Activated CD4-positive, CD25-positive, alpha-beta regulatory T cell (primary cell): ENCODE measurements at places on chromosomes 7 and 10.

DNA sequence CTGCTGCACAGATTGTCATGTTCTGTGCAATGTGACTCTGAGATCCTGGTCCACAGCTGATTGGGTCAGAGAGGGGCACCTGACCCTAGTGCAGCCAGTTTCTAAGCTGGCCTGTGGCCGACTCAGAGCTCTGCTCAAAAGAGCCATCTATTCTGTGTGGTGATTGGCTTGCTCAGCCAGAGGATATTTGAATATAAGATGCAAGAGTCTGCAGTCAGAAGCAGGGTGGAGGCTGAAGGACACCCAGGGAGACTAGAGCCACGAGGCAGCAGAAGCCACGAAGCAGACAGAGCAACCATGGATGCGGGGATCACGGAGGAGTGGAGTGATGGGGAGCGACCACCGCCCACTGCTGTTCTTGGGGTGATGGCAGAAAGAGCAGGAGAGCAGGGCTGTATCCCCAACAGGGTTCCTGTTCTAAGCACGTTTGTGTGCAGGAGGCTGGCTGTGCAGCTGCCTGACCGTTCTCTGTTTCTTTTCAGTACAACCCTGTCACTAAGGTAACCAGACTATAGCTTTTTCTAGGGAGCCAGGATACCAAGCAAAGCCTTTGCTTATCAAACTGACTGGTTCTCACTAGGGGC, 19.5 kb upstream of the RHEB start:
- DNase-seq = no peak

DNA sequence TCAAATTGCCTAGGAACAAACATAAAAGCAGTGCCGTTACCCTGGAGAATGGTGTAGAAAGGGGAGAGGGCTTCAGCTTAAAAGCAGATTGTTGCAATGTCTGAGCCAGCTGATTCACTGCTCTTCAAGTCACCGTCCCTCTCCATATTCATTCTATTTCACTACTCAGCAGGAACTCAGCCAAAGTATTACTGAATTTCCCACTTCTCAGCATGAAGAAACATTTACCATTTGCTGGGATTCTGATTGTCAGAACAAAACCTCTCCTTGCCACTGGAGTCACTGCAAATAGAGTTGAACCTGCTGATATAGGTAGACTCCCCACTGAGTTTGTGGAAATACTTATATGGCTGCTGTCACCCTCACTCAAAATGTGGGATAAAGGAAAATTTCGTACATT, 71.7 kb downstream of the PPP1R17 start:
- no peak for DNase-seq

- no peak for DNase-seq
Observed at GRCh38 chr7:128456255-128456725, 612 bp downstream of the HILPDA start.

- no peak for DNase-seq
Observed at GRCh38 chr10:49740346-49741107, 21.6 kb downstream of the OGDHL start.

GRCh38 chr7:55432939-55433784, 68.0 kb downstream of the LANCL2 start:
- no peak for DNase-seq

DNA sequence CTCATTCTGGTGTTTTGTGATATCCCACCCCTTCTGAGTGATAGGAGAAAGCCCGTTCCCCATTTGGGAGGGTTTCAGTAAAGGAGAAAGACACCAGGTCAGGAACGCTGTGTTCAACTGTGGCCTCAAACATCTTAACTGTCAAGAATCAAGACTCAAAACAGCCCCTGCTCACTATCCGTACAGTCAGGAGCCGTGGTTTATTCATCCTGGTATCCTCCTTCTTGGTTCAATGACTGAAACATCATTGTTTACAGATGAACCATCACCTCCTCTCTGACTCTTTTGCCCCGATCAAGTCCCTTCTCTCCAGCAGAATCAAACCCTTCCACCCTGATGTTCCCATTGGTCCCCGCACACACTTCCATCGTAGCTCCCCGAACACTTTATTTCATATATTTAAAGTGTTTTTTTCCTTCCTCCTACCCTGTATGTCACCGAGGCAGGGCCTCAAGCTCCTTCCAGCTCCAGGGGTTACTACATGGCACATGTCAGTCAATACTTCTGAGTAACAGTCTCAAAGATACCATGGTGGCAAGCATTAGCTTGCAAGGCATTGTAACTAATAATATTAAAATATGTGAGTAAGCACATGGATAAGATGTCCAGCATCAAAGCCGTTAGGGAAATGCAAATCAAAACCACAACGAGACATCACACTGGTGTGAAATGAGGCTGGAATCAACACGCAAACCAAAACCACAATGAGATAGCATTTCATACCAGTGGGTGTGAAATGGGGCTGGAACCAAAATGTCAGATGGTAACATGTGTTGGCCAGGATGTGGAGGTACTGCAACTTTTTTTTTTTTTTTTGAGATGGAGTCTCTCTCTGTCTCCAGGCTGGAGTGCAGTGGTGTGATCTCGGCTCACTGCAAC, 124.7 kb upstream of the C1QL3 start:
- DNase-seq = no peak

GRCh38 chr10:91983416-91983815, 59.8 kb downstream of the BTAF1 start:
- no peak for DNase-seq

GRCh38 chr7:113664867-113665266, 253.9 kb downstream of the PPP1R3A start:
- DNase-seq = no peak

DNA sequence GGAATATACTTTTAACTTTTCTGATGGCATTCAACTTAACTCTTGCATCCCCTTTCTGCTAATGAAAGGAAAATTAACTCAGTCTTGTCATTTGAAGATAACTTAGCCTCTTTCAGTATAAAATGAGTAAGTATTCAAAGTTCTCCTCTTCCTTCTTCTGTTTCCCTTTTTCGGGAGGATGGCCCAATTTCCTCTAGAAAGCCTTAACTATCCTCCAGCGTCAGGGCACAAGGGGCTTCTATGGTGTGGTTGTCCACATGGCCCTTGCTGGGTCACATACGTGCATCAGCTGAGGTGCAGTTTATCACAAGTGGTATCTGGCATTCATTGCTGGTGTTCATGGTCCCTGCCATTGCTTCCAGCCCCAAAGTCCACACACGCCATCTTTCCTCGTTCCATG, 17.8 kb upstream of the GSAP start:
- no peak for DNase-seq

DNA sequence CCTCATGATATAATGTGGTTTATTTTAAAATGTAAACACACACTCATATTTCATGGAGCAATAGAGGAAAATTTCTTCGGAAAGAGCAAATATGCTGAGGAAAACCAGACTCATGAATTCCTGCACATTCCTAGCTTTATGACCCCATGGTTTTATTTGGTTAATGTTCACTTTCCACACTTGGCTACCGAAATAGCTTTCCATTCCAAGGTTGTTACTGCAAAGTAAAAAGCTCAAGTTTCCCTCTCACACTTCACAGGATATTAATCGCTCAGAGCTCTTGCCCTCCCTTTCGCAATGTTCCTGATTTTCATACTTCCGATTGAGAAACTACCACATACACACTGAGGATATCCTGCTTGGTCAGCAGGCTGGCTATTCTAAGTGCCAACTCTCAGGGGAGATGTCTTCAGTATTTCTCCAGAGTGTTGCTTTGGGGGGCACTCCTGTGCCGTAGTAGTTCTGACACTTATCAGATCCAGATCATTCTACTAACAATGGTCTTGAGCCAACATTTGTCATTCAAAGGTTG, 77.5 kb upstream of the STEAP1B start:
- no peak for DNase-seq

- no peak for DNase-seq
Observed at GRCh38 chr10:71090330-71090729, 122.0 kb upstream of the UNC5B start.

DNA sequence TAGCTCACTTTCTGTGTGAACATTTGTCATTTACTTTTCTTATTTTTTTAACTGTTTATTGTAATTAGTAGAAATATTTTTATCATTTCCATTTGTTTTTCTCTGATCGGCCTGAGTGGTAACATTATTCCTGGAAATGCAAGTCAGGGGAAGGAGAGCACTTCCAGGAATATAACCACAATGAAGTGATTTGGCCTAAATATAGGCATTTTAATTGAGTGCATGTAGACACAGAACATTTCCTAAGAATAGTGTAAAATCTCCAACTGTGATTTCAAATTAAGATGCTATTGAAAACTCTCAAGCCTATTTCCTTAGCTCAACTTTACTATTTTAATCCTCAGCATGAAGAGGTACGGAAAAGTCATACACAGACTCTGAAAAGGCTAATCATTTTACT, 86.5 kb upstream of the SKAP2 start:
- DNase-seq = no peak
